NCI-H82 (cell line): ENCODE measurements at places on chromosomes 3 and 15.

GRCh38 chr3:141429371-141430035 lies 57.3 kb upstream of the RASA2 start:
- no peak for DNase-seq

DNA sequence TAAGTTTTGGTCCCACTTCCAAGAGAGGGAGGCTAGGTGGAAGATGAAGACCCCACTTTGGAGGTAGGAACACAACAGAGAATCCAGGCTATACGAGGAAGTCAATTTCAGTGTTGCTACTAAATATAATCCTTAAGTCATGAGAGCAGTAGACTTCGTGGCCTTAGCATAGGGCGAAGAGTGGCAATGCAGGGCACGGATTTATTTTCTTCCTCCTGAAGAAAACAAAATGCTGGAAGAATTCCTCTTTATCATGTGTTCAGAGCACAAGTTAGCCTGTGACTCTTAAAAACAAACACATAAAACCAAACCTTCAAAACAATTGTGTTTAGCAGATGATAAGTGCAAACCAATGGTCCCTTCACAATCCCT lies 19.4 kb downstream of the BCL2L10 start:
- no peak for DNase-seq

DNA sequence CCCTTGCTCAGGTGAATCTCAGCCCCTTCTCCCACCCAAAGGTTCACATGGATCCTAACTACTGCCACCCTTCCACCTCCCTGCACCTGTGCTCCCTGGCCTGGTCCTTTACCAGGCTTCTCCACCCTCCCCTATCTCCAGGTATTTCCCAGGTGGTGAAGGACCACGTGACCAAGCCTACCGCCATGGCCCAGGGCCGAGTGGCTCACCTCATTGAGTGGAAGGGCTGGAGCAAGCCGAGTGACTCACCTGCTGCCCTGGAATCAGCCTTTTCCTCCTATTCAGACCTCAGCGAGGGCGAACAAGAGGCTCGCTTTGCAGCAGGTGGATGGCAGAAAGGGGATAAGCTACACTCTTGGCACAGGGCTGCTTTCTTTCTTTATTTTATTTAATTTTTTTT lies 4.5 kb downstream of the FAM131A start:
- no peak for DNase-seq

DNA sequence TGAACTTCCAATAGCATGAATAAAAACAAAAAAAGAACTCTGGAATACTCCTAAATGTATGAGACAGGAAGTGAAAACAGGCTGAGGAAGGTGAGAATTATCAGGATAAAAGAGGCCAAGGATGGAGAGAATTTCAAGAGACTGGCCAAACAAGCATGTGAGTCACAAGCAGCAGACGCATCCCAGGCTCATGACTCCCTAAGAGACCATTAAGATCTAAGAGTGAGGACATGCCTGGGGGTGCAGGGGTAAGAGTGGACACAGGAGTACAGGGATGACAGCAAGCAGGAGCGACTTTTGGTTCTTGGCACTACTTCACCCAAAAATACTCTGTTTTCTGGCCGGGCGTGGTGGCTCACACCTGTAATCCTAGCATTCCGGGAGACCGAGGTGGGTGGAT lies 7.1 kb downstream of the SCAMP2 start:
- DNase-seq, result no peak

- DNase-seq, result no peak
Measured at GRCh38 chr3:37591116-37591781, 270.4 kb upstream of the CTDSPL start.

DNA sequence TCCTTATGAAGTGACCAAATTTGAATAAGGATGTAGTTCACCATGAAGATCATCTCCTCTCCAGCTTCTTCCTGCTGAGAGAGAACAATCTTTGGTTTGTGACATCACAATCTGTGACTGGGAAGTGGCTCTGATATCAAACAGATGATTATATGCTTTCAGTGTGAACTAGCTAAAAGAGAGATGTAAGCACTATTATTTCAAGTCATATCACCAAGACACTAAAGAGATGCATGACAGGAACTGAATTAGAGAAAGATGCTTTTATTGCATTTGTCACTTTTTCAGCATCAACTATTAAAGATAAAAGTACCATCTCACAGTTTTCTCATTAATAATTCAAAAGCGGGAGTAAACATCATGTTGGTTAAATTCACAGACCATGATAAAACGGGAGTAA lies 3.5 kb downstream of the CHRM5 start:
- no peak for DNase-seq

DNA sequence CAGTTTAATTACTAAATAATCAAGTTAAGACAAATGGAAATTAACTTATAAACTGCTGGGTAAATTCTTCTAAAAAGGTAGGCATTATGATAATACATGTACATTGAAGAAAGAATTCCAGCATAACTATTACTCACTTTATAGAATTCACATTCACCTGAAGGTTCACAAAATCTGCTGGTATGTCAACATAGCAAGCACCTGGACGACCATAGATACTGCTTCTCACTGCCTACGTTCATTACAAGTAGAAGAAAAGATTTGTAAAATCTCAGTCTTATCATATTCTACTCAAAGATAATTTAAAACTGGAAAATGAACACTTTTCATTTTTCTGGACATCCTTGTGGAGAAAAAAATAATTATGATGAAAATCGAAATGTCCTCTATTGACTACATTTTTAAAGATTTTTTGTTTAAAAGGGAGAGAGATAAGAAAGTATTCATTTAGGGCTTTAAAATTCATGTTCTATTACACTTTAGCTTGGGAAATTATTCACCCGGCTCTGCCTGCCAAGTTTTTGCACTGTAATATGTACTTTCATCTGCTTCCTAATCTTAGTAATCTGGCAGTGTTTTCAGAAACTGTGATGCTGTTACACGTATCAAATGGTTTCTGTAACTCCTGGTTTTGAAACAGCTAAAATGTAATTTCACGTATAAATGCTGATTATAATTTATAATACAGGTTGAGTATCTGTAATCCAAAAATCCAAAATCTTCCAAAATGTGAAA lies 16.1 kb downstream of the HACL1 start:
- no peak for DNase-seq

DNA sequence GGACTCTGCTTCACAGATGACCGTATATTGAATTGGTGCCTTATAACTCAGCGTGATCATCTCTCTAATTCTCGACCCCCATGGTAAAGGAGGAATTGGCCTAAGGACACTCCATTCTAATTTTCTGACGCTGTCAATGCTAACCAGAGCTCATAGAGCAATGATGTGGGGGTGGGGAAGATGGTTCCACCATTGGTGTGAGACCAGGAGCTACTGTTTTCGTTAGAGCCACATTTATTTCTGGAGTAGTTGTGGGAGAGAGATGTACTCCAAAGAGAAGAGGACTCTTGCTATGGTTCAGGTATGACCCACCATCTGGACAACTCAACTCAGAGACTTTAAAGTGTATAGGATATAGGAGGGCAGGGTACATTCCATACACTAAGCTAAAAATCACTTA lies 16.3 kb downstream of the ZBTB38 start:
- peak; percentile 49 for DNase-seq

DNA sequence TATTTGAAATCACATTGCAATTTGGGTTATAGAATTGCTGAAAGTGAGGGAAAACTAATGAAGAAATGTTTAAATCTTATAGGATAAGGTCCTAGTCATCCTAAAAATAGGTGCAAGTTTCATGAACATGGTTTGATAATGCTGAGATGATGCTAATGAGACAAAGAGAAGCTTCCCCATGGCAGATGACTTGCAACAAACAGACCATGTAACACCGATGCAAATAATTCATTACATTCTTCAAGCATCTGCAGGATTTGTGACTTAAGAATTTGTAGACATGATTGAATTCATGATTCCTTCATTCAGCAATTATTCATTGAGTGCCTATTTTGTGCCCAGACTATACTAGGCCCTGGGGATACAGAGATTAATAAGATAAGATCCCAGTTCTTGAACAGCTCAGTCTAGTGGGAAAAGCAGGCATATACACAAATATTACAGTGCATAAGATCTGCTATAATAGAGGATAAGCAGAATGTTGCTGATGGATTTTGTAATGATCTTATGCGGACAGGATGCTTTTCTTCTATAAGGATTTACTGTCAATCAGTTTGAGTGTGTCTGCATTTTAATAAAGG lies 367.9 kb upstream of the GBE1 start:
- DNase-seq, result no peak

DNA sequence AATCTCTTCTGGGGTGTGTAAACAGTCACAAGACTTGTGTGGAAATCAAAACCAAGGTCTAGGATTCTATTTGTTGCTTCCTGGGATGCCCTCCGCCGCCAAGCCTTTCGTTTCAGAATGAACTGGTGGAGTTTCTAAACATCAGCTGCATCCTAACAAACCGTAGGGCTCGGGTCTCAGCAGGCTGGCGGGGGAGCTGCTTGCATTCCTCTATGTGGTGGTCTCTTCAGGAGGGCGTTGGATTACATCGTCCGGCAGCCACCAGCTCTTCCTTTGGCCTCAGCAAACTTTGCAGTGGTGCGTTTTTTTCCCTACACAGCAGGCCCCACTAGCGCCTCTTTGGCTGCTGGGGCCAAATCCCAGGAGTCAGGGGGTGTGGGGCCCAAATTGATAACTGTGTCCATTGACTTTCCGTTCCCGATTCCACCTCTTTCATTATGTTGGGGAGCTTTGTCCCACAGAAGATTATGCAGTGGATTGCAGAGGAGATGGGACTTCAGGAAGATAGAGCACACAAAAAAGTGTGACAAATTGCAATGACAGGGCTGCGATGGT lies 390.0 kb upstream of the NR2F2 start:
- no peak for DNase-seq

DNA sequence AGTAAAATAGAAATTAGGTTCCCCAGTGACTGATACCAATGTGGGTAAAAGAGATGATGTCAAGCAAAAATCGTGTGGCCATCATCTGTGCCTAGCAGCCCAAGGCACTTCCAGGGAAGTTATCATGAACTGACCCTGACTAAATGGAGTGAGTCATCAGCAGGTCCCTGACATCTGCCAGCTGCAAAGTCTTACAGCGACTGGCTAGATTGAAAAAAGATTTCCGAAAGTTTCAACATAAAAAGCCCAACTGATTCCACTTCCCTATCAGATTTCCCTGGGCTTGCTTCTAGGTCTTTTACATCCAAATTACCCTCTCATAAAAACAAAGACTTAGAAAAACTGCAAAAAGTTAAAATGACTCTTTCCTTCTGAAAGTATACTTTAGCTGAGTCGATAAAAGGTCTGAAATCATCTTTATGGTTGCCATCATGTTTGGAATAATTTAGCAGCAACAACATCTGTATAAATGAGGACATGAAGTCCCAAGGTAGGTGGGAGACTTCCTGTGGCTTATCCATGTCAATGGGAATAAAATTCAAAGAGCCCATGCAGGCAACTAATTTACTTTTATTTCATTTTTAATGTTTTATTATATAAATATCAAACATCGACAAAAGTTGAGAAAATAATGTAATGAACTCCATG lies 342.8 kb downstream of the ERC2 start:
- no peak for DNase-seq

GRCh38 chr15:91852741-91853510 lies 582 bp upstream of the SLCO3A1 start:
- DNase-seq, result peak; percentile 50

DNA sequence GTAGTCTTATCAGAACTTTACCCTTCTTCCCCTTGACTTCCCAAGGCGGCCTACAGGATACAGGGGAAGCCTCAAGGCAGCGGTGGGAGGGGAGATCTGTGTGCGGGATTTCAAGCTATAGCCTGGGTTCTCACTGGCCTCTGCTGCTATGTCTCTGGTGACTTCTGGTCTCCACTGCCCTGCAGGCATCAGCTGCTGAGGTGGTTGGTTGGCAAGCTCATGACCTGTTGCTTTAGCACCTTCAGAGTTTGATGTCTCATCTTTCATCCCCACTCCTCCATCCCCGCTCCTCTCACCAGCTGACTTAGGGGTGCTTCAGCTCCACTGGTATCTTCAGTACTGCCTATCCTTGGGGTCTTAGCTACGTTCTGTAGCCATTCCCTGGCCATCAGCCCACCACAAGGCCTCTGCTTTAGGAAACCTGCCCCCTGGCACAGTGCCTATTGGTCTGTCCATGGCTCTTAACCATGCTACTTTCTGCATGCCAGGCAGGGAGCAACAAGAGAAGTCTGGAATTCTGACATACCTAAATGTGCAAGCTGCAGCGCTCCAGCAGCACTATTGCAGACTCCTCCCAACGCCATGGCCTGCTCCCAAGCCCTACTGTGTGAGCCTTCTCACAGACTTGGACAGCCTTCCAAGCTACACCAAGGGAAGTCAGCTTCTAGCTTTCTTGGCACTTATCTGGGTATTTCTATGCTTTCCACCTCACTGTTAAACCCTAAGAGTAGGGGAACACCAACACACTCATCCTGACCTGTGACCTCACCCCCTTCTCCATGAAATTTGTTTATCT lies 1.8 kb upstream of the YEATS2 start:
- no peak for DNase-seq

DNA sequence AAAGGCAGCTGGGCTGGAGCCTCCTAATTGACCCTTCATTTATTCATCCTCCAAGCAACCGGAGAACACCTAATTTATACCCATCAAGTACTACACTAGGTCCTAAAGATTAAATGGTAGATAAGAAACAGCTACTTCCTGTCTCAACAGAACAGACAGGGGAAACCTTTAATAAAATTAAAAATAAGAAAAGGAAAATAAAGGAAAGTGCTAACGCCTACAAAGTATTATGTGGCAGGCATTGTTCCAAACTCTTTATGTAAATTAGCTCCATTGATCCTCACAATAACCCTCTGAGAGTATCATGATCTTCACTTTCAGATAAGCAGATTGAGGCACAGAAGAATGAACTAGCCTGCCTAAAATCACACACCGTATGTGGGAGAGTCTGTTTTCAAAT lies 139.5 kb downstream of the CNTN6 start:
- no peak for DNase-seq

GRCh38 chr3:196192036-196192523 lies 19.1 kb downstream of the ZDHHC19 start:
- no peak for DNase-seq

GRCh38 chr3:171446801-171447578 lies 13.2 kb downstream of the TNIK start:
- no peak for DNase-seq

DNA sequence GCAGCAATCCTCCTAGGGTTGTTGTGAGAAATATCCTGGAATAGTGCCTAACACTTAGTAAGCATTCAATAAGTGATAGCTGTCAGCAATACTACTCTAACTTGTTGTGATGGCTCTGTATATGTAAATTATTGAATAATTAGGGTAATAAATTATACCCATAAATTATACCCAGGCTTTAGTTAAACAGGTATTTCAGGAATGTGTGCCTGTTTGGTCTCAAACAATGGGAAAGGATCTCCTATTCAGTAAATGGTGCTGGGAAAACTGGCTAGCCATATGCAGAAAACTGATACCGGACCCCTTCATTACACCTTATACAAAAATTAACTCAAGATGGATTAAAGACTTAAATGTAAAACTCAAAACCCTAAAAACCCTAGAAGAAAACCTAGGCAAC lies 14.8 kb upstream of the ARNT2 start:
- DNase-seq, result no peak
